ENCODE measurements at places on chromosomes 13 and 19. TPM values are rescaled to one million over a fixed set of nuclear protein-coding genes. Genes with fewer than 3 reads are reported as not detected.

The CAPN12 gene
- not detected for total RNA-seq

The STAP2 gene
- 15.7 TPM for total RNA-seq

The CYP2A7 gene
- total RNA-seq, result not detected

The ACP5 gene
- total RNA-seq, result 110 TPM

The ARHGAP45 gene
- 4.0 TPM for total RNA-seq

The SULT2B1 gene
- total RNA-seq, result 0.33 TPM

The CCNA1 gene
- 4.0 TPM for total RNA-seq

The ELF1 gene
- total RNA-seq, result 91.5 TPM

The ZNF714 gene
- 6.9 TPM for total RNA-seq

The OVOL3 gene
- not detected for total RNA-seq

The NKG7 gene
- total RNA-seq, result not detected

Data from melanocyte of skin (primary cell).